ENCODE measurements at places on chromosomes 4 and X. TPM values are rescaled to one million over a fixed set of nuclear protein-coding genes. Genes with fewer than 3 reads are reported as not detected.

DNA sequence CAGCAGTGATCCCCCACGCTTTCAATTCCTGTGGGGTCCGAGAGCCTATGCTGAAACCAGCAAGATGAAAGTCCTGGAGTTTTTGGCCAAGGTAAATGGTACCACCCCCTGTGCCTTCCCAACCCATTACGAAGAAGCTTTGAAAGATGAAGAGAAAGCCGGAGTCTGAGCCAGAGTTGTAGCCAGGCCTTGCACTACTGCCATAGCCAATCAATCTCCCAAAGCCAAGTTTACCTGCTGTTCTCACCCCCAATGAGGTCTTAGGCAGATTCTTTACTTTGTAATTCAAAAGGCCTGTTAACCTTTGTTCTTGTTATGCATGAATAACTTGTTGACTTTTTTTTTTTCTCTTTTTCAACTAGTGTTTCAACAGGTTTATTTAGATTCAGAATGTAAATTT is 4.0 kb downstream of the MAGEB2 start:
- H3K4me1 ChIP-seq = no peaks in the 10 kb centered on the region
- no peaks in the 10 kb centered on the region for H3K27me3 ChIP-seq
- H3K36me3 ChIP-seq = no peaks in the 10 kb centered on the region
- H3K27ac ChIP-seq = no peak overlapping the region

- no peaks in the 10 kb centered on the region for H3K27me3 ChIP-seq
- no peak overlapping the region for H3K4me3 ChIP-seq
- no peaks in the 10 kb centered on the region for H3K36me3 ChIP-seq
- H3K4me1 ChIP-seq = no peaks in the 10 kb centered on the region
- H3K27ac ChIP-seq = no peak overlapping the region
- DNase-seq = no peak
Observed at GRCh38 chrX:48530736-48531135, 8.8 kb upstream of the TBC1D25 start.

GRCh38 chrX:19867411-19867732 is 20.0 kb downstream of the SH3KBP1 start:
- no peak overlapping the region for H3K27ac ChIP-seq
- peaks cover 12% of the 10 kb centered on the region for H3K4me1 ChIP-seq
- H3K36me3 ChIP-seq = no peaks in the 10 kb centered on the region
- no peak overlapping the region for H3K4me3 ChIP-seq
- no peak for DNase-seq
- H3K27me3 ChIP-seq = no peaks in the 10 kb centered on the region

DNA sequence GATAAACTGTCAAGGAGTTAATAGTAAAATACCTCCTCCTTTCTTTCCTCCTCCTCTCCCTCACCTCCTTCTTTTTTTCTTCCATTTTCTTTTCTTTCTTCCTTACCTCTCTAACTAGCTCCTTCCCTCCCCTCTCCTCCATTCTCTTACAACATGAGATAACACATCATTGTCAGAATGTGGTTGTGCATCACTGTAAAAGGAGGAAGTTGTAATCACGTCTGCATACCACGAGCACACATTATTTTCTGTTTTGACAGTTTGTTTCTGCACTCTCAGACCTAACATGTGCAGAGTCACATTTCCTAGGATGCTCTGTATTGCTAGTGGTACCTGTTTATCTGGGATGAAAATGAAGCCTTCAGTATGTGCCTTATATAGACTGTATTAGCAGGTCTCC is 9.1 kb downstream of the SLIT2 start:
- no peak overlapping the region for H3K27ac ChIP-seq
- H3K27me3 ChIP-seq = no peaks in the 10 kb centered on the region
- H3K4me3 ChIP-seq = no peak overlapping the region
- no peak for DNase-seq
- H3K36me3 ChIP-seq = no peaks in the 10 kb centered on the region

DNA sequence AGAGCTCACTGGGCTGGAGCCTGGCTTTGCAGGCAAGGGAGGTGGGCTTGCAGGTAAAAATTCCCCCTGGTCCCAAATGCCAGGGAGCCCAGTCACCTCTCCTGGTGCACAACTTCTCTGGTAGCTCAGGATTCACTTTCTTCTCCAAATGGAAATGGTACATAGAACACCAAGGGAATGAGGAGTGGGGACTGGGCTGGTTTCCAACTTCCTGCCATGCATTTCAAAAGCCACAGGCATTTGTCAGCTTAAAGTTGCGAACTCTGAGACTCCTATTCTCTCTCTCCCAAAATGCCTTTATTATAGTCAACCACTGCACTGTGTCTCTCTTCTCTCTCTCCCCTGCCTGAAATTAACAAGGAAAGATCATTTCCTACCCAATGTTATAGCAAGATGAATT is 177.3 kb downstream of the GRIA3 start:
- no peak overlapping the region for H3K4me3 ChIP-seq
- no peak for DNase-seq
- H3K27me3 ChIP-seq = no peaks in the 10 kb centered on the region
- H3K27ac ChIP-seq = no peak overlapping the region
- no peaks in the 10 kb centered on the region for H3K36me3 ChIP-seq

GRCh38 chr4:184395451-184395917 is 78.9 kb downstream of the IRF2 start:
- no peak overlapping the region for H3K27ac ChIP-seq
- H3K36me3 ChIP-seq = peaks cover 30% of the 10 kb centered on the region
- H3K4me3 ChIP-seq = no peak overlapping the region
- no peaks in the 10 kb centered on the region for H3K4me1 ChIP-seq
- no peaks in the 10 kb centered on the region for H3K27me3 ChIP-seq

DNA sequence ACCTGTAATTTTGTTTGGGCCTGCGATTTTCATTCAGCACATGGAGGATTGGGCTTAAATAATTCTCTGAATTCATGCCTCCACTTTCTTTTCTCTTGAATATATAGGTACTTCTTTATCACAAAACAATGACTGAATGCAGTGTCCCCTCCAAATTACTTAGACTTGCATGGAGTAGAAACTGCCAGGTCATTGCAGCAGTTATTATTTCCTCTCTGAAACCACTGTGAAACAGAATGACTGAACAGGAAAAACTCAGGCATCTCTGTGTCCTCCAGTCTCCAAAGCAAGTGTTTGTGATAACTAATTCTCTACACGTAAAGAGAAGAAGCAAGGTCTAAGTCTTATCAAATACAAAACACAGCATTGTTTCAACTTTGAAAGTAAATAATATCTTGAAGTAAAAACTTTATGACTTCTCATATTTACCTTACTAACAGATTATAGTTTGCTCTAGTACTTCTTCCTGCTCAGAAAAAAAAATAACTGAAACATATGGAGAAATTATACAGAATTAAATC is 144.5 kb upstream of the DIAPH2 start:
- H3K4me1 ChIP-seq = no peaks in the 10 kb centered on the region
- H3K27me3 ChIP-seq = no peaks in the 10 kb centered on the region
- no peak for DNase-seq
- no peak overlapping the region for H3K4me3 ChIP-seq
- no peaks in the 10 kb centered on the region for H3K36me3 ChIP-seq

GRCh38 chrX:78027798-78028197 is 58.4 kb upstream of the PGAM4 start:
- no peaks in the 10 kb centered on the region for H3K4me1 ChIP-seq
- no peaks in the 10 kb centered on the region for H3K27me3 ChIP-seq
- H3K36me3 ChIP-seq = no peaks in the 10 kb centered on the region
- no peak overlapping the region for H3K27ac ChIP-seq
- DNase-seq = no peak
- no peak overlapping the region for H3K4me3 ChIP-seq

- H3K27ac ChIP-seq = no peak overlapping the region
- H3K36me3 ChIP-seq = no peaks in the 10 kb centered on the region
- DNase-seq = no peak
- no peak overlapping the region for H3K4me3 ChIP-seq
- no peaks in the 10 kb centered on the region for H3K27me3 ChIP-seq
- no peaks in the 10 kb centered on the region for H3K4me1 ChIP-seq
Observed at GRCh38 chrX:15072259-15072658, 197.6 kb downstream of the ASB9 start.

Gene PNMA3
- 0.37 TPM for polyA plus RNA-seq

Gene CTAG1A
- polyA plus RNA-seq = not detected

Measured in naive thymus-derived CD4-positive, alpha-beta T cell (primary cell).